NCI-H1930 (cell line): ENCODE measurements at places on chromosomes 3 and 15.

GRCh38 chr3:87996882-87997281, 61.9 kb downstream of the CGGBP1 start:
- no peak for DNase-seq

- DNase-seq = no peak
Measured at GRCh38 chr15:37037071-37037655, 63.2 kb downstream of the MEIS2 start.

GRCh38 chr3:30554317-30554690, 52.1 kb upstream of the TGFBR2 start:
- no peak for DNase-seq

- no peak for DNase-seq
Measured at GRCh38 chr15:40029979-40030893, 8.7 kb downstream of the SRP14 start.
